ENCODE measurements at places on chromosomes 1 and 21.

- no peaks in the 10 kb centered on the region for H3K36me3 ChIP-seq
- no peak for DNase-seq
- no peak overlapping the region for H3K27ac ChIP-seq
- H3K4me3 ChIP-seq = no peak overlapping the region
- H3K27me3 ChIP-seq = peaks cover 14% of the 10 kb centered on the region
Measured at GRCh38 chr1:205236526-205236925, 8.8 kb downstream of the TMCC2 start.

DNA sequence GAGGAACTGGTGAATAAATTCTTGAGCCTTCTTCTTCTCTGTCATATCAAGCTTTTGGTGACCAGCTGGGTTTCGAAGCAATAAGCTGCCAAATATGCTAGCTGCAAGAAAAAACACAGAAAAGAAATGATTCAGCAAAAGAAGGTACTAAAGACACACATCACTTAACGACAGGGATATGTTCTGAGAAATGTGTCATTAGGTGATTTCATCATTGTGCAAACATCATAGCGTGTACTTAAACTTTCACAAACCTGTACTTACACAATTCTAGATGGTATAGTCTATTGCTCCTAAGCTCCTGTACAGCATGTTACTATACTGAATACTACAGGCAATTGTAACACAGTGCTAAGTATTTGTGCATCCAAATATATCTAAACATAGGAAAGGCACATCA is 2.9 kb upstream of the MTF1 start:
- H3K4me1 ChIP-seq = peaks cover 24% of the 10 kb centered on the region
- no peak overlapping the region for H3K4me3 ChIP-seq
- no peaks in the 10 kb centered on the region for H3K27me3 ChIP-seq

DNA sequence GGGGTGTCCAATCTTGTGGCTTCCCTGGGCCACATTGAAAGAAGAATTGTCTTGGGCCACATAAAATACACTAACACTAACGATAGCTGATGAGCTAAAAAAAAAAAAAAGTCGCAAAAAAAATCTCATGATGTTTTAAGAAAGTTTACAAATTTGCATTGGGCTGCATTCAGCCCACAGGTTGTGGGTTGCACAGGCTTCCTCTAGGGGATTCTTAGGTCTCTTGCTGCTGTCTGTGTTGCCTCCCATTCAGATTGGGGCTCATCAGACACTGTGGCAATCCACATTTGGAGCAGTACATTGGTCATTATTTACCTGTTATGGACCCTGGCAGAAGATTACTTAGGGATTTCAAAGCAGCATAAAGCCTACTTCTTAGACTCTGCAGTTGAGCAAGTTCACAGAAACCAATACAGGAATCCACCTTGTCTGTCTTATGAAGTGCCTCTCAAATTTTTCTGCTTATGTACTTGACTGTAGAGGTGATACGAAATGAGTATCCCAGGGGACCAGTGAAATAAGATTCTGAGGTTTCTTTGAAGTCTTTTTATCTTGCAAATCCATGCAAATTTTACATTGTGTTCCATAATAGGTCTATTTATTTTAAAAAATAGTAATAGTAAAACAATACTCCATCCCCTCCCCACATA is 205.5 kb downstream of the RPS6KC1 start:
- no peaks in the 10 kb centered on the region for H3K36me3 ChIP-seq
- H3K27ac ChIP-seq = no peak overlapping the region
- DNase-seq = no peak
- H3K4me1 ChIP-seq = no peaks in the 10 kb centered on the region
- H3K27me3 ChIP-seq = no peaks in the 10 kb centered on the region
- H3K4me3 ChIP-seq = no peak overlapping the region

DNA sequence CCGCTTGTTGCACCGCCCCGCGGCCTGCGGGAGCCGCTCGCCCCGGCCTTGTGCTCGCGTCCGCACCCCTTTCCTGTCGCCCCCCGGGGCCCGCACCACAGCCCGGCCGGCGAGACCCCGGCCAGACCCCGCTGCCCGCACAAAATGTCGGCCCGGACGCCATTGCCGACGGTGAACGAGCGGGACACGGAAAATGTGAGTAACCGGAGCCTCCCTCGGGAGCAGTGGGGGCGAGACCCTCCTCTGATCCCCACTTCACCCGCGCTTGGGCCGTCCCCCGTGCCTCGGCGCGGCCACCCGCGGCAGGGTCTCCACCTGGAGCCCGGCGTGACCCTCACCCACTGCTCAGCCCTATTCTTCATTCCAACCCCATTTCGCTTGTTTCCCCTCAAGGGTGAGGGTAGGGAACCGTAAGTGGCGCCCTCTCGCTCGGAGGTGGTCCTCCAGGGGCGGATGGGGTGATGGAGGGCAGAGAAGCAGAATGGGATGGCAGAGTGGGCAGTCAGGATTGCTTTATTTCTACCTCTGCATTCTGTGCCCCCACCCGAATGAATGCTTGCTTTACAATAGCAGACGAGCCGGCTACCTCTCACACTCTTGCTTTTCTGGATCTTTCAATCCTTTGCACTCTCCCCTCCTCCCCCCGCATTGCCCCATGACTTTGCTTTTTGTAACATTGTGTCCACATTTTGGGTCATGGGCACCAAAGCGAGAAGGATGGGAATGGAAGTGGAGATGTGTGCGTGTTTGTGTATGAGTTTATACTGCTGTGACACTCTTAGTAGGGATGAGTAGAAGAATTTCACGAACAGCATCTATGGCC is 954 bp downstream of the MARK1 start:
- H3K27ac ChIP-seq = no peak overlapping the region
- H3K4me1 ChIP-seq = peaks cover 16% of the 10 kb centered on the region
- peaks cover 42% of the 10 kb centered on the region for H3K27me3 ChIP-seq
- no peak for DNase-seq

GRCh38 chr1:47921935-47922415 is 75.2 kb downstream of the TRABD2B start:
- no peaks in the 10 kb centered on the region for H3K4me1 ChIP-seq
- peaks cover 24% of the 10 kb centered on the region for H3K27me3 ChIP-seq
- H3K4me3 ChIP-seq = no peak overlapping the region
- no peaks in the 10 kb centered on the region for H3K36me3 ChIP-seq
- H3K27ac ChIP-seq = no peak overlapping the region
